ENCODE measurements at places on chromosomes 7 and 10.
A peak's percentile ranks its signal among the peaks of the same experiment; 100 is the strongest.

DNA sequence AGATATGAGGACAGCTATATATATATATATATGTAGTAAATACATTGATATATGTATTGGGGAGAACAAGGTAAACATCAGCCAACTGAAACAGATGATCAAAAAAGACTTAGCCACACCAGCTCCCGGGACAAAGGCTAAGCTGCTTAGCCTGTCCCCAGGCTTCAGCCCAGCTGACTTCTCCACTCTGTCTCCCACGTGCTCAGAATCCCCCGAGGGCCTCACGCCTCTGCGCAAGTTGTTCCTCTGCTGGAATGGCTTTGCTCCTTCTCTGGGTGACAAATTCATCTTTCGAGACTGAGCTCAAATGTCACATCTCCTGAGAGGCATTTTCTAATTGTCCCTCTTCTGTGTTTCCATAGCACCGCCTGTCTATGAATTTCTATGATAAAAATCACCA, 8.6 kb upstream of the INSIG1 start:
- DNase-seq, result no peak

GRCh38 chr7:37484426-37485073, 35.9 kb upstream of the ELMO1 start:
- DNase-seq, result no peak

DNA sequence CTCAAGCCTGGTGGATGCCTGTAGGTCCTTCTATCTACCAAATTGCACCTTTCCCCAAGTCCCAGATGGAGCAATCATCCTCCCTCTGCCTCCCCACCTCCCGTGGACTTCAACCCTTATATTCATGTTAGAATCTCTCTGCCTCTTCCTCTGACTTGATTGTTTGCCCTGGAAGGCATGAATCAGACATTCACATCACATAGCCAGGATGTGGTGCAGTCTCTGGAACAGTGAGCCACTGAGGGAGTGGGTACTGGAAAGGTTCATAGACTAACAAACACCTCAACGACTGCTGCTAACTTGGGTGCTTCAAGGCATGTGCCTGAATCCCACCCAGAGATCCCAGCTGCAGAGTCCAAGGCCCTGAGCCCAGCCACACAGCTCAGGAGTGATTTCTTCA, 494.0 kb downstream of the TNS3 start:
- peak; percentile 51 for DNase-seq

DNA sequence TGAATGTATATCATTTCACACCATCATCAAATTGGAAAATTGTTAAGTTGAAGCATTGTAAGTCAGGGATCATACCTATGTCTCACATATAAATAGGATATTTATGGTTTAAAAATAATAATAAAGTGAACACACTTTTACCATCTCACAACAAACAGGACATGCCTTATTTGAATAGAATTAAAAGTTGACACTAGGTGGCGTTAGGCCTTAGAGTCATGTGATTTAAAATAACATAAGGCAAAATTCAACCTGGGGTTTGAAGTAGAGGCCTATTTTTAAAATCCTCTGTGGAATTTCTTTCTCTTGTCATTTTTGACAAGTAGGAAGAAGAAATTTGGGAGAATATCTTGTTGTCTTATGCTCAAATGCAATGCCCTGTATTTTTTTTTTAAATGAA, 184.7 kb upstream of the PCDH15 start:
- DNase-seq, result peak; percentile 10

DNA sequence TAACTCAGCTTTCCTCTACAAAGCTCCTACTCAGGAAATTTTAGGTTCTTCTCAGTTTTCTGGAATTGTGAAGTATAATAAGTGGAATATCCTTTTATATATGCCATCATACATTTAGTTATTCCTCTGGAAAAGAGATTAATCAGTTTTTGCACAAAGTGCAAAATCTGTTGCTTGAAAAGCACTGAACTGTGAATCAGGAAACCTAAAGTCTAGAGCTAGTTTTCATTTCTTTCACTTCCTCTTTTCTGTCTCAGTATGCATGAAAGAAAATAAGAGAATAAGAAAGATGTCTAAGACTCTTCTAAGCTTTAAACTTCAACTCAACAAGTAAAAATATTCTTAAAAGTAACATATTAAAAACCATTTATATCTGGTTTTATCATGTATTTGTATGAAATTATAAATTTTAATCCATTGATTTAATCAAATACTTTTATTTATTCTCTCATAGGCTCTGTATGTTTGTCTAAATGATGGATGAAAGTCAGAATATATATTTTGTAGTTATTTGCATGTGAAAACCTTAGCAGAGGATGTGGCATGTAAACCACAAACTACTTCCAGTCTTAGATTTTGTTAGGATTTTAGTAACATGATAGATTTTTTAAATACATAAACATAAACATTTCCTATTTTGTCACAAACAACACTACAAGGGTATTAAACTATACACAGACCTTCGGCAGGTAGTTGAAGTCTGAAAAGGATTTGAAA, 1073.0 kb downstream of the XPNPEP1 start:
- no peak for DNase-seq

DNA sequence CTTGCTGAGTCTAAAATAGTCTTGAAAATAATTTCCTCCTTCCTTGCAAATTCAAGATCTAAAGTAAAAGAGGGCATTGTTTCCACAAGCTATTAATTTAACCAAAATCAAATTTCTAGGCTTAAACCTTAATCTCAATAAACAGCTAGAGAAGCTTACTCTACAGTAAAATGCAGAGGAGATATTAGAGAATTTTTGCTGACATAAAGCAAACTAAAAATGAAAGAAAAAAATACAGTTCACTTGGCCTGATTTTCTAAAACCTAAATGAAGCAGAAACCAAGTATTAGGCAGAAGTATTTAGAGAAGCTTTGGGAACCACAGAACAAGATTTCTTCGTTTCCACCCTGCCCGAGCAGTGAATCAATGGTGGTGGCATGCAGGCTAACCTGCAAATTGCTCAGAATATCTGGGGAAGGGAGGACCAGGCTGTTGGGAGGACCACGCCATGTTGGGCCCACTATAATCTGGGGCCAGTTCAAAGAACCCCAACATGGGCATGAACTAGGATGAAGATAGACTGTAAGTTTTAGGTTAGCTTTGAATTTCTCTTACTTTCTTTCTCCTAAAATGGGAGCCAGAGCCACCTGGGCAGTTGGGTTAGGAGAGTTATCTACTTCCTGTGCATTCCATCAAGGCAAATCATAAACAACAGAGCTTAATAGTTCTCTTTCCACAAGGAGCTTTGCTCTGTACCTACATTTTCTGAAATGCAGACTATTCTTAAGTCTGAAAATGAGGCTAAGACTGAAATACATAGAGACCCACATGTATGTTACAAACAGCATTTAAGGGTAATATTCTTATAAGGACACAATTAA, 4.1 kb downstream of the LAMB1 start:
- DNase-seq, result peak; percentile 40

DNA sequence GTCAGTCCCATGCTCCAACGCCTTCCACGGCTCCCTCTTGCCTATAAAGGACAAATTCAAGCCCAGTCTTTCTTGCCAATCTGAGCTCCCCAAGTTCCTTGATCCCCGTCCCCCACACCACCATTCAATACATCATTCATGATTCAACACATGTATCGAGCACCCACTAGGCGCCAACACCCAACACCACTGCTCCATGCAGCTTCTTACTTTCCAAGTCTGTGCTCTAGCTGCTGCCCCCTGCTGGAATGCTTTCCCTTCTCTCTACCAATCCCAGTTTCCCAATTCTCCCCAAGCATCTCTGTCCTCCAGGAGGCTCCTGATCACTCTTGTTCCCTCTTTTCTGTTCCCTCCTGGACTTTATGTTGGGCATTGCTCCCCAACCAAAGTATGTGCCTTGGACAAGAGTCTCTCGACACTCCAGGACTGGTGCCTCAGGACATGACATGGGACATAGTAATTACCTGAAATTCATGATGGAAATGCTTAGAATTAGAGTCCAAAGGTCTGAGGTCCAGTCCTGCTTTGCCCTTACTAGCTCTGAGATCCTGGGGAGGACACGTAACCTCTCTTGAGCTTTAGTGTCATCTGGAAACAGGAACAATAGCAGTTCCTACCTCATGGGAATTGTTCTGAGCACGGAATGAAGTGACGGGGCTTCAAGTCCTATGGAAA, 172.7 kb downstream of the NEURL1 start:
- DNase-seq, result no peak

- peak; percentile 44 for DNase-seq
These were observed 1.2 kb downstream of the AGAP3 start for GRCh38 chr7:151087245-151088018.

- DNase-seq, result no peak
These were observed 85.3 kb downstream of the HECTD2 start for GRCh38 chr10:91495402-91495801.

GRCh38 chr7:143214789-143215679, 6.8 kb upstream of the TAS2R40 start:
- DNase-seq, result peak; percentile 87

GRCh38 chr10:27433976-27434375, 70.1 kb upstream of the RAB18 start:
- DNase-seq, result no peak

DNA sequence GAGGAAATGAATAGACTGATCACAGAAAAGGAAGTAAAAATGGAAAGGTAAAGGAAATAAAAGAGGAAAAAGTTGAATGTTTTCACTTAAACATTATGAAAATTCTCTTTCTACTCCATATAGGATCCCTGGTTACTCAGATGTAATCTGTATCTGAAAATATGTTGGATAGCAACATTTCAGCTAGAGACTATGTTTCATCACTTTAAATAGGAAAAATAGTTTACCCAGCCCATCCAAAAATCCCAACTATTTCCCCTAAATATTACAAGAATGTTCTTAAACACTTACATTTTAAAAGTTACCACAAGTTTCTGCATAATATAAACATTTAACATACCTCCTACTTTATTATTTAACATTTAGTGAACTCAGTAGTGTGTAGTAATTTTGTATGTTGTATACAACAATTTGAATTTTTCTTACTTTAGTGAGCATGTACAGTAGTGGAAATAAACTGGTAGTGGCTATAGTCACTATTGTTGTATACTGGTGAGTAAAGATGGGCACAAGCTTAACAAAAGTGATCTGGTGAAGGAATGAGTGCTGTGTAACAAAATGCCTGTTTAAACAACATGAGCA, 27.1 kb downstream of the SLF2 start:
- no peak for DNase-seq
